ENCODE measurements at places on chromosomes 1 and 21. TPM values are rescaled to one million over a fixed set of nuclear protein-coding genes. Genes with fewer than 3 reads are reported as not detected.

GRCh38 chr1:84538599-84538998 is 32.2 kb upstream of the GNG5 start:
- DNase-seq, result no peak

- peak; percentile 49 for DNase-seq
These were observed 2.6 kb downstream of the HDGF start for GRCh38 chr1:156748670-156749418.

DNA sequence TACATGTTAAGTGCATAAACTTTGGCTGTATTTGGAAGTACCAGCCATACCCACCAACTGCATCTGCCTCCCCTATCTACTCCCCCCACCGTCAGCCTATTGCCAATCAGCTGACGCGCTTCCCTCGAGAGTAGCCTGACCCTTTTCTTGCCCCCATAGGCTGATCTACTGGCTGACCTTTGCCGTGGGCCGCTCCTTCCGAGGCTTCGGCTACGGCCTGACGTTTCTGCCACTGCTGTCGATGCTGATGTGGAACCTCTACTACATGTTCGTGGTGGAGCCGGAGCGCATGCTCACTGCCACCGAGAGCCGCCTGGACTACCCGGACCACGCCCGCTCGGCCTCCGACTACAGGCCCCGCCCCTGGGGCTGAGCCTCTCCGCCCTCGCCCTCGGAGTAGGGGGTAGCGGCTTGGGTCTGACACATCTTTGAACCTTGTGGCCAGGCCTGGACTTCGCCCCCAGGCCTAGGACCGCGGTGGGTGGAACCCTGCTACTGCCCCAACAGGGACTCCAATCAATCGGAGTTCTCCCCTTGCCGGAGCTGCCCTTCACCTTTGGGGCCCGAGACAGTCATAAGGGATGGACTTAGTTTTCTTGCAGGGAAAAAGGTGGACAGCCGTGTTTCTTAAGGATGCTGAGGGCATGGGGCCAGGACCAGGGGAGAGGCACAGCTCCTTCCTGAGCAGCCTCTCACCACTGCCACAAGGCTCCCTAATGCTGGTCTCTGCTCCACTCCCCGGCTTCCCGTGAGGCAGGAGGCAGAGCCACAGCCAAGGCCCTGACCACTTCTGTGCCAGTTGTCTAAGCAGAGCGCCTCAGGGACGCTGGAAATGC is 4.0 kb downstream of the GLMP start:
- peak; percentile 18 for DNase-seq

- DNase-seq, result no peak
These were observed 279.5 kb upstream of the NR5A2 start for GRCh38 chr1:199747984-199748383.

DNA sequence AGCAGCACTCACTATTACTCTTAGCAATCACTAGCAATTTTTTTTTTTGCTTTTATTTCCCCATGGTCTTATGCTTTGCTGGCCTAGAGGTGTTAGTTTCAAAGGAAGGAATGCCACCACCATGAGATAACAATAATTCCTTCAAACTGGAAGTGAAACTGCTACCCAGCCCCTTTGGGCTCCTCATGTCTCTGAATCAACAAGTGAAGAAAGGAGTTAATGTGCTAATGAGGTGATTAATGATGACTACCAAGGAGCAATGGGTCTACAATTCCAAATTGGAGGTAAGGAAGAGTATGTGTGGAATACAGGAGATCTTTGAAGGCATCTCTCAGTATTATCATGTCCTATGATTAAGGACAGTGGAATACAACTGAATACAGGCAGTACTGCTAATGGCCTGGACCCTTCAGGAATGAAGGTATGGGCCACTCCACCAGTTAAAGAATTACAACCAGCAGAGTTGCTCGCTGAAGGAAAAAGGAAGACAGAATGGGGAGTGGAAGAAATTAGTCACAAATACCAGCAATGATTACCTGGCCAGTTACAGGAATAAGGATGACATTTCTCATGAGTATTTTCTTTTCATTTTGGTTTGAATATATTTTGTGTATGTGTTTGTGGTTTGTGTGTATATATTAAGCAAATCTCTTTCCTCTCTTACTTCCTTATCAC is 652.9 kb downstream of the ADGRL2 start:
- DNase-seq, result no peak

DNA sequence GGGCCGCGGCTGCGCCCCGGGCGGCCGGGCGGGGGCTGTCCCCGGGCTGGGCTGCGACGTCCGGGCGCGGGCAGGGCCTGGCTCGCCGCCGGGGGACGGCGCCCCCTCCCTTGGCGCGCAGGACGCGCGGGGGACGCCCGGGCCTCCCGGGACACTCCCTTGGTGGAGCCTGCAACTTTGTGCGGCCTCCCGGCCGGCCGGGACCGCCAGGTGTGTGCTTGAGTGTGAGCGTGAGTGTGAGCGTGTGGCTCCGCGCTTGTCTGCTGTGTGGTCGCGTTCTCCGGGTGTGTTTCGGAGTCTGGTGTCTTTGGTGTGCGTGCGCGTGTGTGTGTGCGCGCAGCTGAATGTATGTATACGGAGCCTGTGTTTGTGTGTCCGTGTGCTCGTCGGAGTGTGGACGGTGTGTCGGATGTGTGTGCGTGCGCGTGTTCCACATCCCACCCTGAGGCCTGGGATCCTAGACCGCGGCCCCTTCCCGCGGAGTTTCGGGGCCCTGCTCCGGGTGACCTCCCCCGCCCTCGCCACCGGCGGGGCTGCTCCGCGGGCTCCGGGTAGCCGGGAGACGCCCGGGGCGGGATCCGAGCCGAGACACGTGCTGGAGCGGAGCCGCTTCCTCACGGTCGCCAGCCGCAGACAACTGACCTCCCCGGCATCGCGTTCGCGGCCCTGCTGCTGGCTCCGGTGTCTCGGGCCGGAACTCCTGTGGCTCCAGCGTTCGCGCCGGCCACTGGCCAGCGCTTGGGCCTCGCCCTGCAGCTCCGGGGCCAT is 1.7 kb downstream of the PTPRU start:
- no peak for DNase-seq

Gene NT5C1A
- not detected for total RNA-seq

Gene TNFRSF9
- total RNA-seq, result 59.9 TPM

- no peak for DNase-seq
These were observed 43.0 kb upstream of the CCDC190 start for GRCh38 chr1:162904023-162904422.

DNA sequence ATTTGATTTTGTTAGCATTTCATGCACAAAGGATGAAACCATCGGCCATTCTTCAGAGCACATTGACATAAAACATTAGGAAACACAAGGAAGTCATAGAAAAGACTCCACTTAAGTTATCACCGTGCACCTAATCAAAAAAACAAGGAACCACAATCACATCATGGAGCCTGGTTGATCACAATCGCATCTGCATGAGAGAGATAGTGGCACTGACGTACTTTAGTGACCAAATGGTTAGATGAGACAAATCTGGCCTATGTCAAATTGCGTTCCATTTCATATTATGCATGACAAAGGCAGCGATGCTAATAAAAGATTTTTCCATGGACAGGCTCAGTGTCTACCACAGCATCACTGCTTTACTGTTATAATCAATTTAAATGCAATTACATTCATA is 571.8 kb upstream of the ADGRL2 start:
- DNase-seq, result no peak

GRCh38 chr1:242876030-242876429 is 351.5 kb upstream of the PLD5 start:
- no peak for DNase-seq

- DNase-seq, result no peak
These were observed 109.6 kb upstream of the ZNF678 start for GRCh38 chr1:227453631-227454355.

- DNase-seq, result no peak
These were observed 33.1 kb downstream of the DNAJC11 start for GRCh38 chr1:6668503-6668902.

Gene BATF3
- total RNA-seq, result 314 TPM

DNA sequence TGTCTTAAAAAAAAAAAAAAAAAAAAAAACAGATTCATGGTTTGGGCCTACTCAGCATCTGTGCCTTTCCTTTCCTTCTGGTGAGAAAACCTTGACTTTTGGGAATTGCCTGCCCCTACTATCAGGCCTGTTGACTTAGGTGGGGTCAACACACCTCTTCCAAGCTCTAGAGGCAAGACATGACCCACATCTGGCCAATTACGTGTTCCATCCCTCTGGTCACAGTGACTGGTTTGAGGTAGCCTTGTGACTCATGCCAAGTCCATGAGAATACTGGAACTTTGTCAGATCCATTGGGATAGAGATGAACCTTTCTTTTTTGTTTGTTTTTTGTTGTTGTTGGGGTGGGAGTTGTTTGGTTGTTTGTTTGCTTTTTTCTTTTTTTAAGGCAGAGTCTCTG is 37.3 kb upstream of the KHDRBS1 start:
- DNase-seq, result no peak

Gene CHI3L1
- total RNA-seq, result not detected

DNA sequence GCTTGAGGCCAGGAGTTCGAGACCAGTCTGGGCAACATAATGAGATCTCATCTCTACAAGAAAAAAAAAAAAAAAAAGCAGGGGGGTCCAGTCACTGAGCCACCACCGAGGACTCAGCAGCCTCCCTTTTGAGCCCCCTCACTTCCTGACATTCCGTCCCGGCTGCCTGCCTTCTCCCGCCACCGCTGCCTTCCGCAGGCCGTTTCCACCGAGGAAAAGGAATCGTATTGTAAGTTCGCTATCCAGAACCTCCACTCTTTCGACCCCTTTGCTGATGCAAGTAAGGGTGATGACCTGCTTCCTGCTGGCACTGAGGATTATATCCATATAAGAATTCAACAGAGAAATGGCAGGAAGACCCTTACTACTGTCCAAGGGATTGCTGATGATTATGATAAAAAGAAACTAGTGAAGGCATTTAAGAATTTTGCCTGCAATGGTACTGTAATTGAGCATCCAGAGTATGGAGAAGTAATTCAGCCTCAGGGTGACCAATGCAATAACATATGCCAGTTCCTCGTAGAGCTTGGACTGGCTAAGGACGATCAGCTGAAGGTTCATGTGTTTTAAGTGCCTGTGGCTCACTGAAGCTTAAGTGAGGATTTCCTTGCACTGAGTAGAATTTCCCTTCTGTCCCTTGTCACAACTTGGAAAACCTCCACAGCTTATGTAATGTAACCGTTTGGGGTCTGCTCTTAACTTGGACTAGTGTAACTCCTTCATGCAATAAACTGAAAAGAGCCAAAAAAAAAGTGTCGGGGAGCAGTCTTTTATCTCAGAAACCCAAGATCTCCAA is 55.6 kb downstream of the GLUL start:
- no peak for DNase-seq

DNA sequence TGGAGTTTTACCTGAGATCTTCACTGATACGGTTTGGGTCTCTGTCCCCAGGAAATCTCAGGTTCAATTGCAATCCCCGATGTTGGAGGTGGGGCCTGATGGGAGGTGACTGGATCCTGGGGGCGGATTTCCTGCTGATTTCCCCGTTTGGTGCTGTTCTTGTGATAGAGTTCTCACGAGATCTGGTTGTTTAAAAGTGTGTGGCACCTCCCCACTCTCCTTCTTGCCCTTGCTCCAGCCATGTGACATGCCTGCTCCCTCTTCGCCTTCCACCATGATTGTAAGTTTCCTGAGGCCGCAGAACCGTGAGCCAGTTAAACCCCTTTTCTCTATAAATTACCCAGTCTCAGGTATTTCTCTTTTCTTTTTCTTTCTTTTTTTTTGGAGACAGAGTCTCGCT is 126.4 kb upstream of the SLC45A1 start:
- DNase-seq, result peak; percentile 17

Gene EFNA1
- total RNA-seq, result 0.24 TPM

DNA sequence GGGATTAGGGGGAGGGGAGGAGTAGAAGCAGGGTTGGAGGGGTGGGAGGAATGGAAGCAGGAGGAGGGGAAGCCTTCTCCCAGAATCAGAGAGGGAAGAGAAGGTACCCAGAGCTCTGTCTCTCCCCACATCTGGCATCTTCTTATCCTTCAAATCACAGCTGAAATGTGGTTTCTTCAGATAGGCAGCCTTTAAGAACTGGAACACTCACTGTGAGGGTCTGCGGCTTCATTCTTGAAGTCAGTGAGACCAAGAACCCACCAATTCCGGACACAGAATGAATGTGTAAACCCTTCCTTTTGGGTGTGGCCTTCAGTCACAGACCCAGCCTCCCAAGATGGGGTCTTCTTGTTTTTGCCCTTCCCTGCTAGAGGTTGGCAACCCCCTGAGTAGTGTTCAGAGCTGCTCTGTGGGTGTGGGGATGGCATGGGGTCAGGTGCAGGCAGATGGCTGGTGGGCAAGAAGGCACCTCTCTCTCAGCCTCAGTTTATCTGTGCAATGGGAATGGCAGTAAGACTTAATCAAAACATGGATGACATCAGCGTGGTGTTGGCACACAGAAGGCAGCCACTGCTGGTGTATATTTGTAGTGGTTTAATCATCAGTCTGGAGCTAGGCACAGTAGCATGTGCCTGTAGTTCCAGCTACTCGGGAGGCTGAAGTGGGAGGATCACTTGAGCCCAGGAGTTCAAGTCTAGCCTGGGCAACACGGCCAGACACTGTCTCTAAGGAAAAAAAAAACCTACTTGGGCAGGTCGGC is 7.2 kb downstream of the FAAH start:
- DNase-seq, result no peak

DNA sequence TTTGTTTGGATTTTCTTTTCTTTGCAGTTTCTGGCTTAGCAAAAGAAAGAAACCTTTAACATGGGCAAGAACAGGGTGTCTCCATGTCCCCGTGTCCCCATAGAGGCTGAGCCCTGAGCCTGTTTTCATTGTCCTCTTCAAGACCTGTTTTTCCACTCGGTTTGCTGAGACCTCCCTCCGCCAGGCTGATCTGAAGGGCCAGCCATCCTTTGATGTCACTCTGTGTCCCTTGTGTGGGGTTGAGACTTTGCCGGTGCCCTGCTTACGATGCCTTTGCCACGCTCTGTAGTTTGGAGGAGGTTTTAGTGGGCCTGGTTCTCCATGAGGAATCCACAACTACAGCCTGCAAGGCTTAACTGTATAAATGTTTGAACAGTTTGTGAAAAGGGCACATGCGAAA is 23.8 kb downstream of the IFNGR2 start:
- no peak for DNase-seq

Gene FAM163A
- total RNA-seq, result not detected

DNA sequence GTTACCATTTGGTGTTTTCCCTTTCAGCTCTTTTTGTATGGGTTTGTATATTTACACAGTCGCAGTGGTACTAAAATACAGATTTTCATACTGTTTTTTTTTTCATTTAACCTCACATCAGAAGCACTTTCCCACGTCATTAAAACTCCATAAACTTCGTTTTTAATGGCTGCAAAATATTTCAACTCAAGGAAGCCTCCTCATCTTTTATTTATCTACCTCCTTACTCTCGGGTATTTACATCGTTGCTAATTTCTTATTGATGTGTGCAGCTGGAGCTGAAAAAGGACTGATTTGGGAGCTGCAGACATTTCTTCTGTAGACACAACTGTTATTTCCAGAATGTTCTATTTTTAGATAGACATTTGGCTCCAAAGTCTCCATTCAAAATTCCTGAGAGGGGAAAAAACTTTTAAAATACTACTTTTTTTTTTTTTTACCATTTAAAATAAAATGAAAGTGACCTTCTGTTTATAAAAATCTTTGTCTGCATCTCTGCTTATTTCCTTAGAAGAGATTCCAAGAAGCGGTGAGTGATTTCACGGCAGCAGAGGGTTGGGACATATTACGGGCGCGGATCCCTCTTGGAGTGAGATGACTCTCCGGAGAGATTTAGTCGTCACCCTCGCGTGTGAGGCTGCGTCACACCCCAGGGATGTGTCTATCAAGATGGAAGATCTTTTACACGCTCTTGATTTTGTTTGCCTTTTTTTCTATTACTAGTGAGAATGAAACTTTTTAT is 10.1 kb downstream of the RUNX3 start:
- DNase-seq, result peak; percentile 93

Data from activated CD4-positive, alpha-beta memory T cell treated with anti-CD3 and anti-CD28 coated beads for 36 hours (primary cell).